ENCODE measurements at places on chromosomes 1 and 21.

DNA sequence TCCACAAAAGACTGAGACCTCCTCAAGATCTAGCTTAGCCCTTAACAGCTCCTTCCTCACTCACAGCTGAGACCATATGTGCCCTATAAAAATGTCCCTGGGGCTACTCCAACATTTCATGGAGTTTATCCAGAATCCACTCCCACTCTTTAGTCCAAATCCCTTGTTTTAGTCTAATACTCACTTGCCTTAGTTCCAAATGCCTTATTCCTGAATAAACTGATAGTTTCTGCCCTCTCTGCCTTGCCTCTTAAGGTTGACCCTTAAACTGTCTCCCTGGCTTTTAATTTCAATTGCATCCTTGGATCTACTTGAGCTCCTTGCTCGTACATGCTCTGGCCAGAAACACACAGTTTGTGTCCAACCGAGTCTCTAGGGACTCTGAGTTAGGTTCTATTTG lies 47.3 kb upstream of the LYPLAL1 start:
- DNase-seq: no peak

- no peak for DNase-seq
Observed at GRCh38 chr21:17763288-17764037, 55.7 kb downstream of the C21orf91 start.

- DNase-seq: no peak
Observed at GRCh38 chr21:16186742-16187141, 457.0 kb downstream of the USP25 start.

- DNase-seq: no peak
Observed at GRCh38 chr1:181813266-181813665, 248.2 kb downstream of the ZNF648 start.

GRCh38 chr1:226799634-226800281 lies 60.7 kb upstream of the ITPKB start:
- no peak for DNase-seq

GRCh38 chr1:171780583-171781175 lies 781 bp upstream of the METTL13 start:
- DNase-seq: no peak

DNA sequence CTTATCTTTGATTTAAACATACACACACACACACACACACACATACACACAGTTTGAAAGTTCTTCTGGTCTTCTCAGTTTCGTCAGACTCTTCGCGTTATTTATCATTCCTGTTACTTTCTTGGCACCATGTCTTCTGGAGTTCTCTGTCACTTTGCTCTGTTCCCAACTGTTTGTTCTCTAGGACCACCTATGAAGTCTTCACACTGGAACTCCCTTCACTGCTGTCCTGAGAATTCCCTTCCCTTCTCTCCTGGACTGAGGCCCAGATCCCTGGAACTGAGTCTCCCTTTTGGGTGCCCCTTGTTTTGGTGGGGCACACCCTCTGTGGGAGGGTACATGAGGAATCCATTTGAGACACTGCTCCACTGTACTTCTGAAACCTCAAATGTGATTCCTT lies 30.5 kb downstream of the ALG14 start:
- DNase-seq: no peak

DNA sequence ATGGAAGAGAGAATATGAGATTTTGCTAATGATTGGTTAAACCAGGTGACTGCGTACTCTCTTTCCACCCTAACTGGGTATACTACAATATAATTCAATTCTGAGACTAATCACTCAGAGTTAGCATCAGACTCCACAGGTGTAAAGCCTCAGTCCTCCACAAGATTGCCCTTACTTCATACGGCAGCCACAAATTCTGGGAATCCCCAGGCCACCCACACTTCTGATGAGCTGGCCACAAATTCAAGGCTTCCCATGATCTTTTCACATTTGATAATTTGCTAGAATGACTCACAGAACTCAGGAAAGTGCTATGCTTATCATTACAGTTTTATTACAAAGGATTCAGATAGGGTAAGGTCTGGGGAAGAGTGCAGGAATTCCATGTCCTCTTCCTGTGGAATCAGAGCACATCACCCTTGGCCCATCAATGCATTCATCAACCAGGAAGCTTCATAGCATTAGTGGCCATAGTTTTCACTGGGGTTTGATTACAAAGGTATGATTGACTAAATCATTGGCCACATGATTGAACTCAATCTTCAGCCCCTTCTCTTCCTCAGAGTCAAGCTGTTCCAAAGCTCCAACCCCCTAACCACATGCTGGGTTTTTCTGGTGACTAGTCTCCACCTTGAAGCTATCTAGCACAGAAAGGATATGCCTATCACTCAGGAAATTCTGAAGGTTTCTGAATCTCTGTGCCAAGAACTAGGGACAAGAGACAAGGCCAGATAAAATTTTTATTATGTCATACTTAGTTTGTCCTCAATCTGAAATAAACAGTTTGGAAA lies 131.7 kb downstream of the HHIPL2 start:
- DNase-seq: no peak

DNA sequence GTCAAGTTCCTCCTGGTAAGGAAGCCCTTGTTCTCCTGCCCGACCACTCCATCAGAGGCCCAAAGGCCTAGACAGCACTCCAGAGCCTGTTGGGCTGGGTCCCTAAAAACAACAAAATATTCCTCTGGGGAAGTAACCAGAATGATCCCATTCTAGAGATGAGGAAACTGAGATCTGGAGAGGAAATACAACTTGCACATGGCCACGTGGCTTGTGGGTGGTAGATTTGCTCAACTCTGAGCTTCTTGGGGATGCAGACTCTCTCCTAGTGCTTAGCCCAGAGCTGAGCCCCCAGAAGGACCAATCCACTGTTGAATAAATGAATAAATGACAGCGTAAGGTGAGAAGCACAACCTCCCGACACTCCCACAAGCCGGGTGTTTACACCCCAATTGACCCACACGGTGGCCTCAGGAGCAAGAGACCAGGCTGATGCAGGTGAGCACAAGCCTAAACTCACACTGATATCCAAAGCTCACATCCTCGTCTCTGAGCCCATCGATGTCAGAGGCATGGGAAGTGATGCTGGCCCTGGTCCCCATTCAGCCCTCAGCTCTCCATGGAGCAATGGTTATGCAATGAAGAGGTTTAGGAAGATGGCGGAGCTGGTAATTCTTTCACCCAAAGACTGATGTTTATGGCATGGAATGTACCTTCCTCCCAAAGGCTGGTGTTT lies 172.5 kb upstream of the EDN2 start:
- DNase-seq: no peak

GRCh38 chr1:60073605-60074278 lies at the start of gene C1orf87:
C1orf87 (minus strand) TSS chr1:60073770; CDS start chr1:60072643, 1,127 bp downstream.
- peak; percentile 28 for DNase-seq

DNA sequence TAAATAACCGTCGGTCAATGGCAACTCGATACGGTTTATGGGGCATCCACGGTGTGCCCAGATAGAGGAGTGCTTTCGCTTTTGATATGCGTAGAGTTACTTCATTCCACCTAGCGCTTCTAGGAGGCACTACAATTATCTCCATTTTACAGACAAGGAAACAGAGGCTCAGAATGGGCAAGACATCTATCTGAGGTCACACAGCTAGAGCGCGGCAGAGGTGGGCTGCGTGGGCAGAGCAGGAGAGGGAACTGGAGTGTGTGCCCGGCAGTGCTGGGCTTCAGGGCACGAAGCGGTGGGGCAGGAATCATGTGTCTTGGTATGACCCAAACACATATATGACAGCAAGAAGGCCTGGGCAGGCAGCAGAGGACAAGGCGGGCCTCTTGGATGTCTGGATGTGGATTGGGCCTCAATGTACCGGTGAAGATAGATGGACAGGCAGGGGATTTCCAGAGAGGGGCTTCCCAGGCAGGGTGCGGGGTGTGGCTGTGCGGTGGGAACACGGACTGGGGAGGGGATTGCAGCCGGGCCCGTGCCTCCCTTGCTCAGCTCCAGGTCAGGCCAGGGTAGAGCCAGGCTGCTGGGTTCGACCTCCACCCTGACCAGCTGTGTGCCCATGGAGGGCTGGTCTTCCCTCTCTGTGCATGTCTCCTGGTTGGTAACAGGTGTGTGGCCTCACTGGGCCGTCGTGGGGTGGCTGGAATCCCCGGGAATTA lies 21.2 kb downstream of the TP73 start:
- DNase-seq: no peak

DNA sequence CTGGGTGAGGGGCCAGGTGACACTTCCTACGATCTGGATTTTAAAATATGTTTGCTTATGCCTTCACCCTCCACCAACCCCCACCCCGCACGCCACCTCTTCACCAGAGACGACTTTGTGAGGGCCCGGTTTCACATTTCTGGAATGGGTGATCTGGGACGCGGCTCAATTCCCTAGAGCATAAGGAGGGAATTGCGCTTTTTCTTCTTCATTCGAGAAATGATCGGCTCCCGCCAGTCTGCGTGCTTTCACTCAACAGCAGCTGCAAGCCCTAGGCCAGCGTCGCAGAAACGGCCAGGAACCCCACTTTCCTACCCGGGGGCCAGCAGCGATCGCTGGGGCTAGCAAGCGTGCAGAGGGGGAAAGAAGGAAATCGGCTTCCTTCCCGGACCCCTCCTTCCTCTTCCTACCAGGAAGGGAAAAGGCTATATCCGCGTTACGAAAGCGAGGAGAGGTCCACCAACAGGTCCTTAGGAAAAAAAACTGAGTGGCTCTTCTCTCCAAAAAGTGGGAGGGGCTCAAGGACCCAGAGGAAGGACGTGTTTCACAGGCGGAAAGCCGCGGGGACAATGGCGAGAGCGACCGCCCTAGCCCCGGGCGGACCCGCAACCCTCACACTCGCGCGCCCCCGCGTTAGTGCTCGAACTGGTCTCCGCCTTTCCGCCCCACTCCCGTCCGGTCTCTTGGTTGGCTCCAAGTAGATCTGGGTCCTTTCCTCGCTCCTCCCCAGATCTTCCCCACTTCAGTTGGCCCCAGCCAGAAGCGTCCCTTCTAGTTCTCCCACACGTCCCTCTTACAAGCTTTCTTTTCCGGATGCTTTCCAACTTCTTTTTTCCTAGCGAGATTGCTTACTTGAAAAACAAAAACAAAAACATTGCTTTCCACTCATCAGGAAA lies 1.1 kb upstream of the ADAMTS1 start:
- DNase-seq: no peak

GRCh38 chr1:116587501-116588227 lies 16.8 kb upstream of the CD58 start:
- no peak for DNase-seq

- no peak for DNase-seq
Observed at GRCh38 chr1:98420376-98421084, 241.0 kb upstream of the SNX7 start.

DNA sequence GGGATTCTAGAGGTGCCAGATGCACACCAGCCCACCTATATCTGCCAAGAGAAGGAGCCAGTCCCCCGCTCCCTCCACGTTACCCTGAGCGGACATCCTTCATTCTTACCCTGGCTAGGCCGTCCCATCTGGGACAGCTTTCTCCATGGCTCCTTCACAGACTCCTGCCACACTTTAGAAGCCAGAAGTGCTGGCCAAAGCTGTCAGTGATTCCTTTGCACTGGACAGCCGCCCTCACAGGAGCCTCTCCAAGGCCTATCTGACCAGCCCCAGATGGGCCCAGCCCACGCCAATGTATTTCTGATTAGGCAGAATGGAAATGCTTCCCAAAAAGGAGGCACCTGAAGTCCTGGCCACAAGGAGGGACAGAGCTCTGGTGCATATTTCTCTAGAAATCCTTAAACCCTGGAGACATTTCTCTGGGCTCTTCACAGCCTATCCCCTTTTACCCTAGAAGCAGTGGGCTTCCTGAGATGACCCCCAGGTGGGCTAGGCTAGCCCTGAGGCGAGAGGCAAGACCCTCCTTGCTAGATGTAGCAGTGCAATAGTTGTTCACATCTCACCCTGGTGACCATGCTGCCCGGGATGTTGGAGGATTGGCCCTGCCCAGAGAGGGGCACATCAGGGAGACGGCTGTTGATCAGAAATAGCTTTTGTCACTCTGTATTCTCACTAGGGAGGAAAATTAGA lies 44.1 kb downstream of the RASSF5 start:
- DNase-seq: no peak

- no peak for DNase-seq
Observed at GRCh38 chr1:3659093-3659492, 6.8 kb downstream of the TP73 start.

- no peak for DNase-seq
Observed at GRCh38 chr1:29389533-29390041, 153.3 kb downstream of the PTPRU start.

DNA sequence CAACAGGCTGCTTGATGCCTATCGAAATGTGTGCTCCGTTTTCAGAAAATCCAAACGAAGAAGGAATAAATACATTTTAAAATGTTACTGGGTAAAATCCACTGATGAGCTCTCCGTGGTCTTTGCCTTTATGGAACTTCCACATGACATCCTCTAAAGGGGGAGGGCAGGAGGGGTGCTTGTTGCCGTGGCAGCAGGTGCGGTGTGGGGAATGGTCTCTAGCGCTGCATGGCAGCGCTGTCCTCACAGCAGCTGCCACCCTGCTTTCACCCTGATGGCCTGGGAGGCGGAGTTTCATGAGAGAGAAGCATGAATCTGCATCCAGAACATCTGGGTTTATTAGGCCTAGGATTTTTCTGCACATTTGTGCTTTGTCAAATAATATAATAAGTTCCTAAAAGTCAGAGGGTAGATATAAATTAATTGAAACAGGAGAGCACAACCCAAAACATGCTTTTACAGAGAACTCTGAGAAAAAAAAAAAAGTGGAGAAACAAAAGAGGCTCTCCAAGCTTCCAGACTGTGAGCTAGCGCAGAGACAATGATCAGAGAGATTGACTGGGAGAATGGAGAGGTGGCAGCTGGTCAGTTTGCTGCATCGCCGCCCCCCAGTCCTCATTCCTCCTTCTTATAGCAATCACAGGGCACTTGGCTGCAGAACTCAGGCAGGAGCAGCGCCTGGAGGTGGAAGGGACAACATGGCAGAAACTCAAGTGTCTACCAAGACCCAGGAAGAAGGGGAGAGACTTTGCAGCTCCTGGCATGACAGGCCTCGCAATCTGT lies 228.6 kb downstream of the DSCAM start:
- DNase-seq: no peak

DNA sequence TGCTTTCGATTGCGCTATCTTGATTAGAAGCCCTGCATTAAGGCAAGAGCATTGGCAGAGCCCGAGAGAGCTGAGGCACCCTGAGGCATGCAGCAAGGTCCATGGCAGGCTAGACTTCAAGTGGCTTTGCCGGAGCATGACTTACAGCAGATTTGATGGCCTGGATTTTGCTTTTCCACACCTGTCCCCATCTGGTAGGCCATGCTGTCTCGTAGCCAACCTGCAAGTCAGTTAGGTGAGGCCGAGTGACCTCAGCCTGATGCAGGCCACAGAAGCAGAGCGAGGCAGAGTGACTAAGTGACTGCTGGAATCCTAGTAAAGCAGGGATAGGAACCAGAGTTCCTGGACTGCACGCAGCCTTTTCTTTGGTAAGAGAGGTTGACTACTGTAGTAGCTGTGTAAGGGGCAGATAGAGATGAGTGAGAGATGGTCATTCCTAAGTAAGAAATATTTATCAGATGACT lies 148.9 kb downstream of the PBX1 start:
- DNase-seq: no peak

All from NCI-H748 treated with DMSO at 0.1 percent for 48 hours (cell line).